Omental fat pad (tissue), 4 donors: ENCODE measurements at places on chromosomes 11 and 22. TPM values are rescaled to one million over a fixed set of nuclear protein-coding genes. Genes with fewer than 3 reads are reported as not detected.

DNA sequence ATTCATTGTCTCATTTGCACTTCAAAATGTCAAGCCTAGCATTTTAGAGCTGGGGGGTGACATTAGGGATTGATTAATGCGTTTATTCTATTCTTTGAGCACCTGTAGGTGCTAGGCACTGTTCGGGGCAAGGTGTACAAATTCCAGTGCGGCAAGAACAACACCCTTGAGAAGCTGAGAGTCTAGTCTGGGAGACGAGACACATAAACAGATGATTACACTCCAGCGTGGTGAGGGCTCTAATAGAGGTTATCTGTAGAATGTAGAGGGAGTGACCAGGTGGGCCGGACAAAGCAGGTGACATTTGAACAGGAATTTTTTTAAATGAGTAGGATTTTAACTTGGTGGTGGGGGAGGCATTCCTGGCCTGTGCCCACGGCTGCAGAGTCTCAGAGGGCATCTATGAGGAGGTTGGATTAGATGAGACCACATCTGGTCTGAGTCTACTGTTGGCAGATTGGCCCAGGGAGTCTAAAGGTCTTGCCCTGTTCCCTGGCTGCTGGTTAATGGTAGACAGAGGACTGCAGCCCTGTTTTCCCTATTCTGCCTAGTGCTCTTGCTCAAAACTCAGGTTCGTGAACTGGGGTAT is 970 bp downstream of the CAT start:
- no peak for DNase-seq

GRCh38 chr11:118714816-118715215 is 35.4 kb upstream of the TREH start:
- no peak for DNase-seq

GRCh38 chr11:19594326-19594725 is 118.3 kb upstream of the NAV2 start:
- DNase-seq: no peak

The OR2AT4 gene
- not detected for total RNA-seq

GRCh38 chr11:36583667-36584066 is 10.6 kb upstream of the IFTAP start:
- no peak for DNase-seq

The ATM gene
- 85.9 TPM for total RNA-seq

The CRACR2B gene
- total RNA-seq: 6.4 TPM
